ENCODE measurements at places on chromosomes 13 and 19. TPM values are rescaled to one million over a fixed set of nuclear protein-coding genes. Genes with fewer than 3 reads are reported as not detected.
A peak's percentile ranks its signal among the peaks of the same experiment; 100 is the strongest.

EBPL gene
- 11.3 TPM for total RNA-seq

ZNF175 gene
- total RNA-seq = 3.4 TPM

RAB3D gene
- total RNA-seq = 14.3 TPM

DNA sequence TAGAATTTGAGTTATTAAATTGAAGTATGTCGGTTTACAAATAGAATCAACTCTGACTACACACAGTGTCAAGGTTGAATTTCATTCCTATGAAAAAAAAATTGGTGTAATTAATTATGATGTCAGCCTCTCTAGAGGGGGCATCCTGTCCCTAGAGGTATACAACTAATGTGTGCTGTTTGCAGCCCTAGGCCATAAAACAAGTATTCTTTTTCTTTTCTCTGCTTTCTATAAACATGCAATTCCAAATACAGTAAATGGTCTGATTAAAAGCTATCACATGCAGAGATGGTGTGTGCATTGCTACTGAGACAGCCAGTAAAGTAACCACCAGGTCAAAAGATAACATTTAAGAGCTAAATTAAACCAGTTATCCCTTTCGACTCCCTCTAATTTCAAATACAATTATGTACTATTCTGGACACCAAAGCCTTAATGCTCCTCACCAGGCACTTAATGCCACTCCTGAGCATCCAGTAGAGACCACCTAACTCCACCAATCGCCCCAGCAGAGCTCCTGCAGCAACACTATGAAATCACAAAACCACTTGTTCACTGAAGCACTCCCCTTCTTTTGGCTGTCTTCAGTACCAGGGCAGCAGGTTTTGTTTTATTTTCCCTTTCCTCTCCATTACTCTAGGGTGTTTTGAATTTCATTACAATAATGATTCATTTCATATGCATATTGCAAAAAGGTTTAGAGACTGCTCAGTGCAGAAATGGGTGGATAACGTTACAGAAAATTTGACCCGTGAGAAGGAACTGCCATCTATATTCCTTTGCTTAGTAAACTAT lies 426.9 kb downstream of the PCDH9 start:
- no peak overlapping the region for H3K4me3 ChIP-seq
- H3K4me1 ChIP-seq = no peaks in the 10 kb centered on the region
- H3K27ac ChIP-seq = no peak overlapping the region
- no peaks in the 10 kb centered on the region for H3K27me3 ChIP-seq
- no peak for DNase-seq
- H3K36me3 ChIP-seq = no peaks in the 10 kb centered on the region

KIR2DL4 gene
- total RNA-seq = 14.5 TPM

CD33 gene
- 2.3 TPM for total RNA-seq

CGB8 gene
- not detected for total RNA-seq

PRR22 gene
- 4.2 TPM for total RNA-seq

DNA sequence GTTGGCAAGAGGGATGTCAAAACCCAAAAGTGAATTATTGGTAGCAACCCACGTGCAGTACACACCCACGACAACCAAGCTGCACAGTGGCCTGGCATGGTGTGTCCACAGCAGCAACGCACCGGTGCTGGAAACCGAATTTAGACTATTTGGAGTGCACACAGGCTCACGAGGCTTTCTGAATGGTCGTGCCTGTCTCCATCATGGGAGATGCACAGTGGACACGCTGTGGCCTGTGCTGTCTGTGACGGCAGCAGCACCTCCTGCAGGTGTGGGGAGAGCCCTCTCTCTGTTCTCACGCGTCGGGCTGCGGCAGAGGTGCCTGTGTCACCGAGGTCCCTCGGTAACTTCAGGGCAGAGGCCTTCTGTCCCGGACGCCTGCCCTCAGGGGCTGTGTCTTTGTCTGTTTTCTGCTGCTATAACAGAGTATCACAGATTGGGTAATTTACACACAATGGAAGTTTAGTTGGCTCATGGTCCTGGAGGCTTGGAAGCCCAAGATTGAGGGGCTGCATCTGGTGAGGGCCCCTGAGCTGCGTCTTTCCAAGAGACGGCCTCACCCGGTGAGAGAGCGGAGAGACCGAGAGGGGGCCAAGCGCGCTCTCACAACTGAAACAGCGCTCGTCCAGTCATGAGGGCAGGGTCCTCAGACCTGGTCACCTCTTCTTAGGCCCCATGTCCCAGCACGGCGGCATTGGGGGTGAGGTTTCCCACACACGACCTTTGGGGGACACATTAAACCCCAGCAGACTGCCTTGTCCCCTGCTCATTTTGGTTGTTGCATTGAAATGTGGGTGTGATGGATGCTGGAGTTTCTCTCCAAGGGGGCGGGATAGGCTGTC lies 9.1 kb upstream of the MCF2L start:
- no peaks in the 10 kb centered on the region for H3K36me3 ChIP-seq
- H3K4me1 ChIP-seq = no peaks in the 10 kb centered on the region
- no peaks in the 10 kb centered on the region for H3K27me3 ChIP-seq

- peaks cover 12% of the 10 kb centered on the region for H3K4me1 ChIP-seq
- peaks cover 16% of the 10 kb centered on the region for H3K27me3 ChIP-seq
- H3K36me3 ChIP-seq = no peaks in the 10 kb centered on the region
- no peak within 1 kb of the TSS for H3K4me3 ChIP-seq
- DNase-seq = no peak
- no peak within 1 kb of the TSS for H3K27ac ChIP-seq
These were observed at the start of gene PRTN3 for GRCh38 chr19:840519-841206. PRTN3 (plus strand) TSS chr19:840999; CDS start chr19:841009, 10 bp downstream.

CEACAM16 gene
- total RNA-seq = not detected

DNA sequence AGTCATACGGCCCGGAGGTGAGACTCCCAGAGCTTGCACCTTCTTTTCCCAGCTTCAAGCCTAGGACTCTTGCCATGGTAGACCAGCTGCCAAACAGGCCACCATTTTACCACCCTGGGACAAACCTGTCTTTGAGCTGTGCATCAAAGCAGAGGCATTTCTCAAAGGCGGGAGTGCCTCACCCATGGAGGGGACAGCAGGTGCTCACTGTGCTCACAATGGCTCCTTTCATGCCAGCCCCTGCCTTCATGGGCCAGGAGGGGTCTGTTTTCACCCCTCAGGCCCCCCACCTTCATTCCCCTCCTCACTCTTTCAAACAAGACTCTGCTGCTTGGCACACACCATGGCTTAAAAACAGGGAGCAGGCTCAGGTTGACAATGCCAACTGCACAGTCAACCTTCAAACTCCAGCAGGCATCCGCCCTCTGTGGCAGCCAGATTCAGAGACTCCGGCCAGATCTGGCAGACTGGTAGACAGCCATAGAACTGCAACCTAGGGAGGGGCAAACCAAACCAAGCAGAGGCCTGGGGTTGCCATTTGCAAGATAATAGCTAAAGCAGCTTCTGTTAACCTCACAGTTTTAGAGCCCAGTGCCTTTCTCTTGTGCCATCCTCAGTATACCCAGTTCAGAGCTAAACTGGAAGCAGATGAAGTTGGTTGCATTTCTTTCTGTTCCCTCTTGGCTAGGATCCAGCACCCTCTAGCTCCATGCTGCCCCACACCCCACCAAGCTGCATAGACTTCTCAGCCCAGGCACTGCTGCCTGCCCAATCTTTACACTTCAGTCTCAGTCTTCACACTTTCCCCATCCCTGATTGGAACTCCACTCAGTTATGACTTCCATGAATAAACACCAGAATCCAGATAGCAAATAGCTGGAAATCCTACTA lies 93.9 kb upstream of the SPATA13 start:
- no peaks in the 10 kb centered on the region for H3K36me3 ChIP-seq
- no peak for DNase-seq
- no peak overlapping the region for H3K27ac ChIP-seq
- H3K4me1 ChIP-seq = no peaks in the 10 kb centered on the region
- H3K27me3 ChIP-seq = no peaks in the 10 kb centered on the region

GRCh38 chr19:8451885-8452284 lies 7.1 kb downstream of the HNRNPM start:
- H3K36me3 ChIP-seq = peaks cover 30% of the 10 kb centered on the region
- no peak overlapping the region for H3K4me3 ChIP-seq
- DNase-seq = peak; percentile 34
- no peak overlapping the region for H3K27ac ChIP-seq

ATP4B gene
- not detected for total RNA-seq

- H3K27ac ChIP-seq = no peak overlapping the region
- no peak overlapping the region for H3K4me3 ChIP-seq
- no peaks in the 10 kb centered on the region for H3K36me3 ChIP-seq
- DNase-seq = no peak
- H3K27me3 ChIP-seq = no peaks in the 10 kb centered on the region
These were observed 67.6 kb downstream of the TNFRSF19 start for GRCh38 chr13:23637829-23638228.

- peaks cover 33% of the 10 kb centered on the region for H3K36me3 ChIP-seq
- peak overlapping the region; percentile 76 for H3K4me3 ChIP-seq
- peak overlapping the region; percentile 84 for H3K27ac ChIP-seq
- H3K27me3 ChIP-seq = no peaks in the 10 kb centered on the region
- H3K4me1 ChIP-seq = peaks cover 71% of the 10 kb centered on the region
- peak; percentile 67 for DNase-seq
These were observed 1.3 kb downstream of the TNFSF14 start for GRCh38 chr19:6668691-6669090.
